ENCODE measurements at places on chromosomes 4 and X.

DNA sequence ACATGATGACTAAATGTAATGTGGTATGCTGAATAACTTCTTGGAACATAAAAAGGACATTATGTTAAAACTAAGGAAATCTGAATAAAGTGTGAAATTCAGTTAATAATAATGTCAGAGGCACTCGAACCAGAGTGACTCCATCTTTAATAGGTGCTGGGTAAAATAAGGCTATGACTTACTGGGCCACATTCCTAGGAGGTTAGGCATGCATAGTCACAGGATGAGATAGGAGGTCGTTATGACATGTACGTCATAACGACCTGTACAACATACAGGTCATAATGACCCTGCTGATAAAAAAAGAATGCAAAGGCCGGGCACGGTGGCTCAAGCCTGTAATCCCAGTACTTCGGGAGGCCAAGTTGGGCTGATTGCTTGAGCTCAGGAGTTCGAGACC, 28.9 kb upstream of the OPHN1 start:
- DNase-seq, result no peak

- DNase-seq, result peak; percentile 72
Observed at GRCh38 chr4:11623726-11624037, 195.0 kb upstream of the HS3ST1 start.

DNA sequence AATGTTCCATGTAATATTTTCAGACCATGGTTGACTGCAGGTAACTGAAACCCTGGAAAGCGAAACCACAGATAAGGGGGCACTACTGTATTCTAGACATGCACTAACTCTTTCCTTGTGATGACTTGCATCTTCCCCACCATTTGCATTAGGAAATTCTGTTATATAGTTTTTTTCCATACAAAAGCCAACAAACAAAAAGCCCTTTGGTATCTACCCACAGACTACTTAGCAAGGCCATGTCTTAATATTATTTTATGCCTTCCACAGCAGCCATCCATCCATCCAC, 23.5 kb downstream of the OCIAD1 start:
- DNase-seq, result no peak

DNA sequence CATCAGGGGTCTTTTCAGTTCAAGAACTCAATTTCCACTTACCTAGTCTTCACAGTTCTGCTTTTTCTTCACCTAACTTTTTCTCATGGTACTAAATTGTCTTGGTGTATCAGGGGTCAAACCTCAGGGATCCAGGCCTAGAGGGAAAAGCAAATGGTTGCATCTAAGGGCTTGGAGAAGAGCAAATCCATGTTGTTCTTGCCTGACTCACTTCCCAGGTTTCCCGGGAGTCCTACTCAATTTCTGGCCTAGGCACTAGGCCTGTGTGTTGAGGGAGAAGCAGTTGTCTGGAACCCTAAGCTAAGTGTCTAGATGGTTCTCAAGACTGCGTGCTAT, 191.9 kb upstream of the STK26 start:
- no peak for DNase-seq

GRCh38 chr4:147596981-147597380, 20.2 kb upstream of the TMEM184C start:
- peak; percentile 99 for DNase-seq

GRCh38 chr4:24582235-24582832, 2.0 kb downstream of the DHX15 start:
- DNase-seq, result no peak

GRCh38 chr4:155807021-155807420, 48.2 kb downstream of the GUCY1B1 start:
- no peak for DNase-seq

DNA sequence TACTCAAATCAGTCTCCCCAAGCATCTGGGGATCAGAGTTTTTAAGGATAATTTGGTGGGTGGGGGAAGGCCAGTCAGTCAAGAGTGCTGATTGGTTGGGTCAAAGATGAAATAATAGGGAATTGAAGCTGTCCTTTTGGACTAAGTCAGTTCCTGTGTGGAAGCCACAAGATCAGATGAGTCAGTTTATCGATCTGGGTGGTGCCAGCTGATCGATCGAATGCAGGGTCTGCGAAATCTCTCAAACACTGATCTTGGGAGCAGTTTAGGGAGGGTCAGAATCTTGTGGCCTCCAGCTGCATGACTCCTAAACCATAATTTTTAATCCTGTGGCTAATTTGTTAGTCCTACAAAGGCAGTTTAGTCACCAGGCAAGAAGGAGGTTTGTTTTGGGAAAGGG, 17.3 kb upstream of the GLUD2 start:
- no peak for DNase-seq

DNA sequence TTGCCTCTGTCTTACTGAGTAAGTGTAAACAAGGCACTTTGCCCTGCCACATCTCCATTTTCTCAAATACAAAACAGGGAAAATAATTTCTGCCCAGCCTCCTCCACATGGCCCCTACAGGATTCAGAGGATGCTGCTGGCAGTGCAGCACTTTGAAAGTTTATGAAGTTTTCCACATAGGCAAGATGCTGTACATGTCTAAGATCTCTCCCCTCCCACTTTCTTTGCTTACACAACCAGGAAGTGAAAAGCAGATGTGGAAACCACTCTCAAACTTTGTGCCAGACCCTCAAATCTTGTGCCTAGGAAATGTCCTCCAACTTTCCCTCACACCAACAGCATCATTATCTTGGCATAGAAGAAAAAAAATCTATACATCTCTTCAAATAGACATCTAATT, 257.0 kb upstream of the LDB2 start:
- no peak for DNase-seq

GRCh38 chr4:169151671-169152070, 119.1 kb downstream of the SH3RF1 start:
- DNase-seq, result no peak

DNA sequence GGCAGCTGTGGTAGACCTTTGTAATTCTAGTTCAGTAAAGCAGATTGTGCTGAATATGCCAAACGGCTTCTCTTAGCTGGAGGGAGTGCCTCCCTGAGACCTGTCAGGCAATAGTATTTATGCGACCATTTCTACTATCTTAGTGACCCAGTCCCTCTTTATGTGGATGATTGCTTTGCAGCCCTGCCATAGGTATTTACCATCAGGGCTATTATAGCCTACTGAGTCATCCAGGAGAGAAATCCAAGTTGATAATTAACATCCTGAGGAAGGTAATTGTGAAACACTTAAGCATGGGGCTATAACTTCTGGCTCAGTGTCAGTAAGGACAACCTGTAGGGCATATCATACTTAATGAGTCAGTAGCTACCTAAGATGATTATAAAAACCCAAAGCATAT, 103.9 kb upstream of the MAOA start:
- peak; percentile 95 for DNase-seq

DNA sequence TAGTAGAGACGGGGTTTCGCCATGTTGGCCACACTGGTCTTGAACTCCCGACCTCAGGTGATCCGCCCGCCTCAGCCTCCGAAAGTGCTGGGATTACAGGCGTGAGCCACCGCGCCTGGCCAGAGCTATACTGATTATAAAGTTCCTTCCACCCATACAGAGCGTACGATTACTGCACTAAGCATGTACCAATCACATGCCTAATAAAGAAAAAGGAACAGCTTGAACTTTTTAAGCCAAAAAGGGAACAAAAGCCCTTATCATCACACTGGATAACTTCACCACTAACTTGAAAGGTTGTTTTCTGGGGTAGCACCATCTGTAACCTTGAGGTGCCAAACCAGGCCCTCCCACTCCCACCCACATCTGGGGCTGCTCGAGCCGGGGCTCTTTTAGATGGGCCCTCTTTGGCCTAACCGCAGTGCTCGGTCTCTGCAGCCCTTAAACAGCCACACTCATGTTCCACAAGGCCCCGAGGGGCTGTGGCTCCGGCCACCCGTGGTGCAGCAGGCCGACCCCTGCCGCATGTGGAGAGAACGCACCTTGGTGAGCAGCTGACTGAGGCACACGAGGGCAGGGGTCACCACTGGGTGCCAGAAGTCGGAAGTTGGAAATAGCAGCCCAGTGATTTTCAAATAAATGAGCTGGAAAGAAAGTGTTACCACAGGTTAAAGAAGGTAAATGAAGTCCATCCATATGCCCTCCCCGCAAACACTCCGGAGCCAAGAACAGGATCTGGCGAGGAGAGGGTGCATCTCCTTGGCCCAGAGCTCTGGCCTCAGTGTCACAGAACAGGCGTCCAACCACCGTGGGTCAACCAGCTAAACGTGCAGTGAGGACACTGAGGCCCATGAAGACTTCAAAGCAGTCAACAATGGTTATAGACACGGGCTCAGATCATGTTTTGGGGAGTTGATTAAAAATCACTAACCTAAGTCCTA, 18.4 kb downstream of the NOP14 start:
- no peak for DNase-seq

DNA sequence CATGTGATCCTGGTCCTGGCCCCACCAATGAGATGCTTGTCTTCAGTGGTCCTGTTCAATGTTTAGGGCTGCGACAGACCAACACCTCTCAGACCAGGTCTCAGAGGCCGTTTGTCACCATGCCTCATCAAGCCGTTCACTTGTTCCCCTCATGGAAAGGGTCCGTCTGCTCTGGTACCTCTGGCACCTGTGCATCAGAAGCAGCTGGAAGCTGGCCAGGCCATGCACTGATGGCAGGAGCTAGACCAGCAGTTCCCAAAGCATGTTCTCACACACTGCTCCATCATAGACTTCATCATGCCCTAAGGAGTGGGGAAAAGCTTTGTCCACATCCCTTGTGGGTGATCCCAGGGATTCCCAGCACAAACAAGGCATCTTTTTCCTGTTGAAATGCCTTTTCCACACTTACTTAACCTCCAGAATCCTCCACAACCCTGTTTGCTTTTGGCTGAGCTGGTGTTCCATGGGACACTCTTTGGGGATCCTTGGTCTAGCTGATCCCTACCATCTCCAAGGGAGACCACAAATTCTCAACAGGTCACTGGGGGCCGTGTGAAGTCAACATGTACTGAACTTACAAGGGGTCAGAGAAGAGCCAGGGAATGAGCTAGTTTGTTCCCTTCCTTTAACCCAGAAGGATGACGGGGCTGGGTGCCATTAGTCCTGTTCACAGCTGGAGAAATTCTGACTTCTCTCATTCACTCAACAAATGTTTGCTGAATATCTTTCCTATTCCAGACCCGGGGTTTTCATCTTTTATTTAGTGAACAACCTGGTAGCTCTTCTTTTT, 21.8 kb downstream of the SH3TC1 start:
- no peak for DNase-seq

- DNase-seq, result no peak
Observed at GRCh38 chr4:120874792-120875774, 47.4 kb downstream of the PRDM5 start.

- no peak for DNase-seq
Observed at GRCh38 chrX:65862638-65863037, 177.2 kb downstream of the VSIG4 start.

Measured in renal cortical epithelial cell (primary cell).